ENCODE measurements at places on chromosomes 2 and 18. TPM values are rescaled to one million over a fixed set of nuclear protein-coding genes. Genes with fewer than 3 reads are reported as not detected.
A peak's percentile ranks its signal among the peaks of the same experiment; 100 is the strongest.

- no peaks in the 10 kb centered on the region for H3K27me3 ChIP-seq
- H3K27ac ChIP-seq, result no peak overlapping the region
- peaks cover 6% of the 10 kb centered on the region for H3K4me1 ChIP-seq
These were observed 80.2 kb downstream of the CTIF start for GRCh38 chr18:48619016-48619415.

The LYPD6B gene
- 0.78 TPM for total RNA-seq

The POMC gene
- 3.3 TPM for total RNA-seq

The CAPN14 gene
- 0.26 TPM for total RNA-seq

GRCh38 chr2:236613612-236614011 lies 44.0 kb downstream of the ACKR3 start:
- no peaks in the 10 kb centered on the region for H3K4me1 ChIP-seq
- no peak for DNase-seq
- H3K27me3 ChIP-seq, result no peaks in the 10 kb centered on the region
- no peak overlapping the region for H3K27ac ChIP-seq
- no peaks in the 10 kb centered on the region for H3K36me3 ChIP-seq

GRCh38 chr2:159963700-159964099 lies 98.7 kb downstream of the PLA2R1 start:
- H3K27me3 ChIP-seq, result no peaks in the 10 kb centered on the region
- no peak overlapping the region for H3K27ac ChIP-seq
- no peak for DNase-seq
- peaks cover 7% of the 10 kb centered on the region for H3K4me1 ChIP-seq
- H3K4me3 ChIP-seq, result no peak overlapping the region

DNA sequence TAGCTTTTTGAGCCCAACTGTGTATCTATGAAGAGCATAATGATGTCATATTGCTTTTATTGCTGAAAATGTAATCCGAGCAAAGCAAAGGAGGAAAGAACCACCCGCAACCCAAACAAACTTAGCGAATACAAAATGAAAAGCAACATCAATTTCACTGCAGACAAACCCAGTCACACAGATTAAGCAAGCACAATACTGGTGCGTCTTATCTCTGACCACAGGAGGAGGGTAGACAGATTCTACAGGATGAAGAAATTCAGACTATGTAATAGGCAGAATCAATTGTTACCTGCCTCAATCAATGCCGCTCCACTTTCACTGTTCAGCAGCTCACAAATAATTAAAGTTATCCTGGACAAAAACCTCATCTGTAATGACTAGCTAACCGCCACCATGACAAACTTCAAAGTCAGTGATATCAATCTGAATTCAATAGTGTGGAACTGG lies 115.5 kb upstream of the SP3 start:
- no peak for DNase-seq
- H3K36me3 ChIP-seq, result no peaks in the 10 kb centered on the region
- H3K27ac ChIP-seq, result no peak overlapping the region
- H3K27me3 ChIP-seq, result no peaks in the 10 kb centered on the region
- H3K4me1 ChIP-seq, result no peaks in the 10 kb centered on the region

GRCh38 chr2:96574364-96574763 lies 37.8 kb downstream of the ARID5A start:
- H3K27me3 ChIP-seq, result no peaks in the 10 kb centered on the region
- H3K4me1 ChIP-seq, result no peaks in the 10 kb centered on the region
- H3K36me3 ChIP-seq, result no peaks in the 10 kb centered on the region

DNA sequence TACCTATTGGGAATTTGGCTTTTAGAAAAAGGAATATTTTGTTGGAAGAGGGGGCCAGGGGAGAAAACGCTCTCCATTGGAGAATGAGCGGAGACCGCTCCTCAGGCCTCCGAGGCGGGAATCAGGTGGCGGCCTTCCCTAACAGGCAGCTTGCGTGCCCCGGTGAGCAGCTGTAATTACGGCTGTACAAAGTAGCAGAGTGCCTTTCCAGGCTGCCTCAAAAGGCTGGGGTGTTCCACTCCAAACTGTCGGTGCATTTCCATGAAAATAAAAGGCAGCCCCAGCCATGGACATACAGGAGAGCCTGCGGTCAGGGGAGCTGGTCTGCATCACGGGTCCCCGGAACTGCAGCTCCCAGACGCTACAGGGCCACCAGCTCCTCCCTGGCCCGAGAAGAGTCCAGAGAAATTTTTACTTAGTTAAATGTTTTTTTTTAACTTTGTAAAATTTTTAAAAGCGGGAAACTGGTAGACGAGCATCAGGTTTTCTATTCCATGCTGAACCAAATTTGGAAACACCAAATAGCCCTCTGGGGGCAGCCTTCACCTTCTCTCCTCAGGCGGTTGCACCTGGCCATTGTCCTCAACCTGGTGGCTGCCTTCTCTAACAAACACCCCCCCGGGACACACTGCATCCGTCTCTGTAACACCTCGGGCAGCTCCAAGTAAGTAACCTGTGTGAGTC lies 209.3 kb upstream of the SALL3 start:
- H3K4me3 ChIP-seq, result no peak overlapping the region
- peaks cover 7% of the 10 kb centered on the region for H3K27me3 ChIP-seq
- no peaks in the 10 kb centered on the region for H3K4me1 ChIP-seq
- no peak overlapping the region for H3K27ac ChIP-seq
- no peak for DNase-seq

- H3K27me3 ChIP-seq, result no peaks in the 10 kb centered on the region
- no peaks in the 10 kb centered on the region for H3K4me1 ChIP-seq
- H3K27ac ChIP-seq, result no peak overlapping the region
- no peak overlapping the region for H3K4me3 ChIP-seq
- DNase-seq, result no peak
These were observed 55.4 kb downstream of the CNTNAP5 start for GRCh38 chr2:124080281-124081153.

- no peaks in the 10 kb centered on the region for H3K36me3 ChIP-seq
- no peak overlapping the region for H3K27ac ChIP-seq
- H3K4me3 ChIP-seq, result no peak overlapping the region
- no peaks in the 10 kb centered on the region for H3K27me3 ChIP-seq
These were observed 394.0 kb upstream of the HNRNPA3 start for GRCh38 chr2:176818617-176819016.

The ERMN gene
- total RNA-seq, result 0.32 TPM

DNA sequence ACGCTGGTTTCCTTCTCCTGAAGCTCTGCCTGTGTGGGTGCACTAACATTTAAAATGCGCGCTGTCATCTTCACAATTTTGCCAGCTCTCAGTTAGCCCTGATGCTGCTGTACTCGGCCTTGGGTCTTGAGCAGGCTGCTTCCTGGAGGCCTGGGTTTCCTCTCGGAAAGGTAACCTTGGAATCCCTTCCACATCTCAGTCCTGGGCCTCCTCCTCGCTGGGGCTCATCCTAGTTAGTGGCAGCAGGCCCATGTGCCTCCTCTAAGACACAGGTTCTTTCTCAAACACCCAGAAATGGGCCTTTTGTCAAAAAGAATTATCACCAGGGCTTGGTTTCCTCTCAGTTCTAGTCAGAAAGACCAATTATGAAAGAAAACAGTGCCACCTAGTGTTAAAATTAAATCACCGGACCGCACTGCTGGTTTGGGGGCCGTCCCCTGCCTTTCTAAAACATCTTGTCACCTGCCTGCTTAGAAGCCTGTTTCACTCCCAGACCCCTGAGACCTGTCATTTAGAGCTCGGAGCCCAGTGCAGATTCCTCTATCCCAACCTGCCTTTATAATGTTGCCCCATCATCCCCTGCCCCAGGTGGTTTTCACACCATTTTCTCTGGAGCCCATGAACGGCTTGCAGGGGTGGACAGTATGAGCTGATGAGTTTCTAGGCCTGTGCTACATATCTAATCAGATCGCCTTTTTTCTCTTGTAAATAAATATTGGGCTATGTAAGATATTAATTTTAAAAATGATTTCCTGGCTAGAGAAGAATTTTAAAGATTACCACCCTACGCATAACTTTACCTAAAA lies 42.4 kb downstream of the HK2 start:
- H3K4me3 ChIP-seq, result no peak overlapping the region
- no peaks in the 10 kb centered on the region for H3K27me3 ChIP-seq
- peak; percentile 60 for DNase-seq
- H3K27ac ChIP-seq, result peak overlapping the region; percentile 75
- H3K36me3 ChIP-seq, result peaks cover 43% of the 10 kb centered on the region

DNA sequence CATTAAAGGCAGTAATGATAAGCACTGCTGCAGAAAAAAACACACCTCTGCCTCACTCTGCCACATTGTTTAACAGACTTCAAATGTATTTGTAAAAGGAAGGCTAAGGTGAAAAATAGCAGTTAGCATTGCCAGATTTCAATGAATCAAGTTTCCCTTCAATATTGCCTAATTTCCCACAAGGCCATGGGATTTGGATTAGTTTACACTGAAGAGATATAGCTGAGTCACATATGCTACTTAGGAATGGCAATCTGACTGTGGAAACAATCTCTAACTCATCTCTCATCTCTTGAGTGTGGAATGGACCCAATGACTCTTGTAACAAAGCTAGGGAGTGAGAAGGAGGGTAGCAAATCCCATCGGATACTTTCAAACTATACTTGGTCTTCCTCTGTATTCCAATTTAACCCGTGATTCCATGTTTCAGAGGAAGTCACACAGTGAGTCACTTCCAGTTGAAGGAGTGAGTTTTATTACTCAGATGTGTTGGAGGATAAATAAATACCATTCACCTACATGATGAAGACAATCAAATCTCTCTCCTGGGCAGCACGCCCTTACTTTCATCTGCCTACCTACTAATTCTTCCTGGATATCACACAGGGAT lies 5.1 kb downstream of the B4GALT6 start:
- no peak for DNase-seq
- H3K4me3 ChIP-seq, result no peak overlapping the region
- H3K27me3 ChIP-seq, result peaks cover 17% of the 10 kb centered on the region
- no peaks in the 10 kb centered on the region for H3K4me1 ChIP-seq

The METTL5 gene
- 34.7 TPM for total RNA-seq

DNA sequence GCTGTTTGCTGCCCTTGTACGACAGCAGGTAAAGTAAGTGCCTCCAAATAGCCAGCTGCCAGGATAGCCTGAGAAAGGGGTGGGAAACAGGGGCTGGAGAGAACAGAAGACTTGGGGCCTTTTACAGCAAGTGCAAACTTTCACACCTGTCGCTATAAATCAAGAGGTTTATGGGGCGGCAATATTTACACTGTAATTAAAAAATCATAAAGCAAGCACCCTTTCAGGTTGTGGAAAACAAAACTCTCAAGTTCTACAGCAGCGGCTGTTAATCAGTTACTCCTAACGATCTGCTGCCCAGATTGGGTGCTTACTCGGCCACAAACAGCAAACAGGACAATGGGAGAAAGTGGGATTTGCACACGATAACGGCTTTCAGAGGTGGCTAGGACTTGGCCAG lies 359.5 kb upstream of the ETAA1 start:
- H3K36me3 ChIP-seq, result no peaks in the 10 kb centered on the region
- no peak overlapping the region for H3K27ac ChIP-seq
- H3K4me3 ChIP-seq, result no peak overlapping the region
- DNase-seq, result no peak

GRCh38 chr18:58581265-58581664 lies 47.6 kb downstream of the ALPK2 start:
- no peak overlapping the region for H3K27ac ChIP-seq
- no peaks in the 10 kb centered on the region for H3K27me3 ChIP-seq
- DNase-seq, result no peak
- H3K36me3 ChIP-seq, result no peaks in the 10 kb centered on the region

GRCh38 chr2:64448041-64448426 lies 5.9 kb upstream of the LGALSL start:
- no peak overlapping the region for H3K4me3 ChIP-seq
- H3K4me1 ChIP-seq, result peaks cover 3% of the 10 kb centered on the region
- H3K27ac ChIP-seq, result no peak overlapping the region
- no peak for DNase-seq
- H3K36me3 ChIP-seq, result no peaks in the 10 kb centered on the region

The SLC11A1 gene
- total RNA-seq, result 302 TPM

The ANKRD30B gene
- total RNA-seq, result not detected

- no peaks in the 10 kb centered on the region for H3K27me3 ChIP-seq
- H3K4me3 ChIP-seq, result no peak overlapping the region
- peak; percentile 18 for DNase-seq
- H3K4me1 ChIP-seq, result no peaks in the 10 kb centered on the region
- no peaks in the 10 kb centered on the region for H3K36me3 ChIP-seq
- H3K27ac ChIP-seq, result no peak overlapping the region
These were observed 53.0 kb downstream of the CYP26B1 start for GRCh38 chr2:72094701-72095100.

- DNase-seq, result no peak
- peaks cover 62% of the 10 kb centered on the region for H3K36me3 ChIP-seq
- no peak overlapping the region for H3K4me3 ChIP-seq
- H3K27ac ChIP-seq, result no peak overlapping the region
- H3K27me3 ChIP-seq, result no peaks in the 10 kb centered on the region
These were observed 98.7 kb downstream of the ACVR1 start for GRCh38 chr2:157777427-157777826.

DNA sequence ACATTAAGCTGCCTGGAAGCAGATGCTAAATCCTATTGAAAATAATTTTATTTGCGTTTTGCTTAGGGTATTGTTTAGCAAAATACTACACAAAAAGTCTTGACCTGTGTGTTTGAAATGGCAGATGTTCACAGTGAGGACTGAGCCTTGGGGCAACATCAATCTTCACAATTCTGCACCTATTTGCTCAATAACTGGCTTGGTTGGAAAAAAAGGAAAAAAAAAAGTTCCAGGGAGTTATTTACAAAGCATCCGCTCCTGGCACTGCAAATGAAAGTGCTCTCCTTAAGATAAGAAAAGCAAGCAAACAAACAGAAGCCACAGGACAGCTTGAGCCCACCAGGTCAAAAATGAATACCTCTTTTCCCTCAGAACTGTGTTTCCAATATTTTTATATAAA lies 77.7 kb downstream of the MAP2 start:
- no peak for DNase-seq
- H3K36me3 ChIP-seq, result no peaks in the 10 kb centered on the region
- H3K4me1 ChIP-seq, result peaks cover under 1% of the 10 kb centered on the region
- H3K27me3 ChIP-seq, result no peaks in the 10 kb centered on the region

DNA sequence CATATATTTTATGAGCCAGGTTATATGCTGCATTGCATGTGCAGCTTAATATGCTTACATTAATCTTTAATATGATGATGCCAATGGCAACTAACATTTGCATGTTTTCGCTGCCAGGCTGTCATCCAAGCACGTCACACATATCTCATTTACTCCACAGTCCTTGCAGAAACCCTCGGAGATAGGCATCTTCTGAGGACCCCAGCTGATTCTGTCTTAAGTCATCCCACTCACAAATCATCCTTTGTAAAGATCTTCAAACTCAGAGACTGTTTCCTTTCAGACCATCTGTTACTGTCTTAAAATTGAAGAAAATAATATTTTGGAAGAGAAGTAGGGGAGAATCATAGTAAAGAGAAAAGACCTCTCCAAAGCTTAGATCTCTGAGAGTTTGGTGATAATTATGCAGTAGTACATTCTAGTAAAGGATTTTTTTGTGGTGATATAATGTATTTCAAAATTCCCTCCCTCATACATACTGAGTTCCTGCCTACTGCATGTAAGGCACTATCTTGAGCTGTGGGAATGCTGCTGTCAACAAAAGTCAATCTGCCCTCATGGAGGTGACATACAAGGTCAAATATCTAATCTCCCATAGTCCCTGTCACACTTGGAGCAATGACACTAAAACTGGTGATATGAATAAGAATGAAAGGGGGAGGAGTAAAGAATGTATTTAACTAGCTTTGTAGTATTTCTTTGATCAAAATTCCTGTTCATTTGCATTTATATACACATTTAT lies 11.0 kb downstream of the ITGA4 start:
- no peak overlapping the region for H3K27ac ChIP-seq
- no peaks in the 10 kb centered on the region for H3K36me3 ChIP-seq
- no peaks in the 10 kb centered on the region for H3K27me3 ChIP-seq
- no peak for DNase-seq
